Ureter (tissue), 1 donor: ENCODE measurements at places on chromosomes 16 and 17. TPM values are rescaled to one million over a fixed set of nuclear protein-coding genes. Genes with fewer than 3 reads are reported as not detected.

DNA sequence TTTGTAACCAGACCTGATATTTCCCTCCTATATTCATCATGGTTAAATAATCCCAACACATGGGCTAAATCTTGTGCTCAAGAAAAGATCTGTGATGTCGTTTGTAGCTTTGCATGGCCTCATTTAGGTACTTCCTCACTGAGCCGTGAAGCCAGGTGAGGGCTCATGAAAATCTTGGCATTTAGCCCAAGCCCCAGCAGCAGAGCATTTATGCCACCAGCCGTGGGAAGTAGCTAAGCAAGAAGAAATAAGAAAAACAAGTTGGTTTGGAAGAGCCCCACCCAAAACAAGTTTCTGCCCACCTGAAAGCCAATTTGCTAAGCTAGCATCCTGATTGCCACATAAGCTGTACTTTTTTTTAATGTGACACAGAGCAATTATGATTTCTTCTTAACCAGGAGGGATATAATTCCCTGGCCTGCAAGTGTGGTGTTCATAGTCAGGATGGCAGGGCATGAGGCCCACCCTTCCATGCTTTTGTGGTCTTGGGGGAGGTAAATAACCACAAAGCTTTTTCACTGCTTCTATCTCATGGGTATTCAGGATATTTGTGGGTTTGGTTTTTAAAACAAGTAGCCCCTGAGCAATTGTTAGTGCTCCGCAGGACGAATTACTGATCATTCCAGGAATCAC is 10.5 kb downstream of the TMIGD1 start:
- no peak for DNase-seq

DNA sequence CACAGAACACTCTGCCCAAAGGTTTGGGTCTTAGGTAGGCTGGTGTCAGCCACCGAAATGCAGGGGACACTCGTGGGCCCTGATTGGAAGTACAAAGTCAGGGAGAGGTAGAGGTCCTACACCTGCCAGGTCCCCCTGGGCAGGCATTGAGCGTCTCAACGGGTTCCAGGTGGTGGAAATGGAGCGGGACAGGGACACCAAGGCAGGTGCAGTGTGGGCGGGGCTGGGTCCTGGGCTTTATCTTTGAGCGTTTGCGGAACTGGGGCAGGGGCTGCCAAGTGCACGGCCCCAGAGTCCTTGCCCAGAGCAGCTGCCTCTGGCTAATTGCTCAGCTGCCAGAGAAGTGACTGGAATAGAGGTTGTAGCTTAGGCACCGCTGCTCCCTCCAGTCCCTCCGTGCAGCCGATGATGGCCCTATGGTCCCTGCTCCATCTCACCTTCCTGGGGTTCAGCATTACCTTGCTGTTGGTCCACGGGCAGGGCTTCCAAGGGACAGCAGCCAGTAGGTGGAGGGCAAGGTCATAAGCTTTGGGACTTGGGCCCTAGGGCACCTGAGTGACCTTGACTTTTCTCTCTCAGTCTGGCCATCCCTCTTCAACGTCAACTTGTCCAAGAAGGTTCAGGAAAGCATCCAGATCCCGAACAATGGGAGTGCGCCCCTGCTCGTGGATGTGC is at the start of gene ZACN:
Gene ZACN (plus strand): TSS at position 323 of the 675 bp plus-strand sequence. CDS start 83 bp downstream, at position 406.
- no peak for DNase-seq

- DNase-seq: no peak
These were observed 114.8 kb upstream of the FOXF1 start for GRCh38 chr16:86395477-86395876.

The C16orf95 gene
- total RNA-seq: 4.2 TPM

GRCh38 chr17:46979147-46979863 is at the start of gene RPRML:
Gene RPRML (minus strand): TSS chr17:46979253. CDS start chr17:46979007, 246 bp downstream.
- DNase-seq: no peak

GRCh38 chr16:79411805-79412204 is 188.7 kb downstream of the MAF start:
- DNase-seq: no peak

The P2RX5 gene
- 3.0 TPM for total RNA-seq

The RRAD gene
- total RNA-seq: 7.7 TPM

- no peak for DNase-seq
These were observed 249.9 kb downstream of the FOXL1 start for GRCh38 chr16:86828202-86828601.

The B3GNT9 gene
- total RNA-seq: 14.5 TPM

The C1QL1 gene
- 1.1 TPM for total RNA-seq

DNA sequence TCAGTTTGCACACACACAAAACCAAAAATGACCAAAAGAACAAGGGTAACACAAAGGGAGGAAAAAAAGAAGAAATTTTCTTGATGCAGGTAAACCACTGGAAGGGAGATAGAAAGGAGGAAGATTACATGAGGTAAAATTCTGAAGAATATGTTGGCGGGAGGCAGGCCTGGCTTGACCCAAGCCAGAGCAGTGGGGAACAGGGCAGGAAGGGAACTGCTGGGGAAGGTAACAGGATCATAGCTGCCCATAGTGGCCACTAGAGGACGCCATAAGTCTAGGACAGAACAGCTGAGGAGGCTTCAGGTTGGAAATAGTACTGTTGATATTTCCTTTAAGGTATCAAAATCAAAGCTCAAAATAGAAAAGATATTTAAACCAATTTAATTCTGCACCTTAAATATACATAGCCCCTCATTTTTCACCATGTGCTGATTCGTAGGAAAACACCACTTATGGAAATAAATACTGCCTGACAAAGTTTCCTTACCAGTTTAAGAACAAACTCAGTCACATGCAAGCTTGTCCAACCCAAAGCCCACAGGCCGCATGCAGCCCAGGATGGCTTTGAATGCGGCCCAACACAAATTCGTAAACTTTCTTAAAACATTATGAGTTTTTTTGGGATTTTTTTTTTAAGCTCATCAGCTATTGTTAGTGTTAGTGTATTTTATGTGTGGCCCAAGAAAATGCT is 15.5 kb downstream of the VPS35 start:
- DNase-seq: no peak
